NCI-H82 (cell line): ENCODE measurements at places on chromosomes 13 and 19.

DNA sequence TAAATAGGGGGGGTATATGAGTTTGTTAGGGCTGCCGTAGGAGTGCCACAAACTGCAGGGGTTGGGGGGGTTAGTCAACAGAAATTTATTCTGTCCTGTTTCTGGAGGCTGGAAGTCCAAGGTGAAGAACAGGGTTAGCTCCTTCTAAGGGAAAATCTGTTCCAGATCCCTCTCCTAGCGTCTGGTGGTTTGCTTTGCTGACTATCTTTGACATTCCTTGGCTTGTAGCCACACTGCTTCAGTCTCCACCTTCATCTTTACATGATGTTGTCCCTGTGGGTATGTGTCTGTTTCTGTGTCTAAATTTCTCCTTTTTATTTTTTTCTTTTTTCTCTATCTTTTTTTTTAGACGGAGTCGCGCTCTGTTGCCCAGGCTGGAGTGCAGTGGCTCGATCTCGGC, 8.1 kb upstream of the ICAM1 start:
- DNase-seq, result no peak

DNA sequence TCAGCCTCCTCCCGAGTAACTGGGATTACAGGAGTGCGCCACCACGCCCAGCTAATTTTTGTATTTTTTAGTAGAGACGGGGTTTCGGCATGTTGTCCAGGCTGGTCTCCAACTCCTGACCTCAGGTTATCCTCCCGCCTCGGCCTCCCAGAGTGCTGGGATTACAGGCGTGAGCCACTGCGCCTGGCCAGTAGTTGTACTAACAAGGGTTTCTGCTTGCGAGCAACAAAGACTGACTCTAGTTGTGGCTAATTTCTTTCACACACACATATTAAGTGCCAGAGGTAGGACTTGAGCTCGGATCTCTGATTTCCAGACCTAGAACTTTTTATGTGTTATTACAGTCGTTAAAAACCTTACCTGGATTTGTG, 635 bp upstream of the PCCA start:
- peak; percentile 53 for DNase-seq

DNA sequence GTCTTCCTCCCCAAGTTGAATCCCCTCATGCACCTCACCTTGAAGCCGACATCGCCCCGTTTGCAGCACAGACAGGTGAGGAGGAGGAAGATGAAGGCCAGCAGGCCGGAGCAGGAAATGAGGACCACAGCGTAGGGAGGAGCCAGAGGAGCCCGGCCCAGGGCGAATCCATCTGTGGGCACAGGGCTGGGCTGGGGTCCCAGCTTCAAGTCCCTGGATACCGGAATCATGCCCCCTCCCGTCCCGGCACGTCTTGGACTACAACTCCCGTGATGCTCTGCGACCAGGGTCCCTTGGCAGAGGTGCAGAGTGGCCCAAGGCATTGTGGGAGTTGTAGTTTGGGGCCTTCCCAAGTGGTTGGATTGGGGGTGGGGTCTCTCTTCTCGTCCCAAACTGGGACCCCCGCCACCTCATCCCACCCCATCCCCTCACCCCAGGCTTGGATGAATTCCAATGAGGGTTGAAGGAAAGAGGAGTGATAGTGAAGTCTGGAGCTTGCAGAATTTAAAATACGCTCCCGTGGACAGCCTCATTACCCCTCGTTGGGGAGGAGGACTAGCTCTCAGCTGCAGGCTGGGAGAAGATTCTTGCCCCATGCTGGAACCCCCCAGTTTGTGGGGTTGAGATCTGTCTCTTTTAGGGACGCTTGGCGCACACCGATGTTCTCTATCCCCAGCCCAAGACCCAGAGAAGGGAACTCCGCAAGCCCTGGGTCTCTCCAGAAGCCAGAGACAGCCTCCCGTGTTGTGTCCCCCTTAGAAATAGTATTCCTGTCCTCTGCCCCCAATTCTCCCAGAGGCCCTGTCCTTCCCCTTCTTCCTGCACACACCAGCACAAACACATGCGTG, 990 bp downstream of the LMTK3 start:
- DNase-seq, result peak; percentile 86

DNA sequence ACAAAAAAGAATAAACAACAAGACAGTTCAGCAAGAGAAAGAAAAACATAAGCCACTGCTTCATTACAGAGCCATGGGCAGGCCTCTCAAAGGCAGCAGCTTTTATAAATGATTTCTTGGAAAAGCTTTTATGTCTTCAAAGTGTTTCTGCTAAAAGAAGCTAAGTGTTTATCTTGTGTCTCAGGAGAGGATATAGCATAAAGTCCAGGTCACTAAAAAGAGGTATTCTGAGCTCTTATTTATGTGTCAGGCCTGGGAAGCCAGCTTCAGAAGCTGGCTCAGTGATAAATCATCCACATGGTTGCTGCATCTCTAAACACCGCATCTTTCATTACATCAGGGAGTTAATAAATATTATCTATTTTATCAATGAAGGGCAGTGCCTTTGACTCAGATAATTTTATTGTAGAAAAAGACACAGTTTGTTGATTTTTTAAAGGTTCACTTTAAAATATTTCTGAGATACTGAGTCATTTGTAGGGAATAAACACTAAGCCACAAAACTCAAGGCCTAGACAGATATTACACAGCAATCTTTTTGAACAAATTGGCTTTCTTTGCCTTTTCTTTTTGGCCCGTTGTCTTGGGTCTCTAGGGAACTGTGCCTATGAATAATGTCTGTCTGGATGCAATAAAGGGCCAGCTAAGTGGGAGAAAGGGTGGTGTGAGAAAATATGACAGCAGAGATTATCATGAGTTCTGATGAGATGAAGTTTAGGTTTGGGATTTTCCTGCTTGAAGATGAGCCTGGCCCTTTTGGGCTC, 1086.6 kb downstream of the UQCRFS1 start:
- no peak for DNase-seq

GRCh38 chr19:38852231-38853044, 2.7 kb upstream of the HNRNPL start:
- DNase-seq, result peak; percentile 66

- DNase-seq, result peak; percentile 30
These were observed 759.0 kb downstream of the SLITRK6 start for GRCh38 chr13:85040215-85040614.

DNA sequence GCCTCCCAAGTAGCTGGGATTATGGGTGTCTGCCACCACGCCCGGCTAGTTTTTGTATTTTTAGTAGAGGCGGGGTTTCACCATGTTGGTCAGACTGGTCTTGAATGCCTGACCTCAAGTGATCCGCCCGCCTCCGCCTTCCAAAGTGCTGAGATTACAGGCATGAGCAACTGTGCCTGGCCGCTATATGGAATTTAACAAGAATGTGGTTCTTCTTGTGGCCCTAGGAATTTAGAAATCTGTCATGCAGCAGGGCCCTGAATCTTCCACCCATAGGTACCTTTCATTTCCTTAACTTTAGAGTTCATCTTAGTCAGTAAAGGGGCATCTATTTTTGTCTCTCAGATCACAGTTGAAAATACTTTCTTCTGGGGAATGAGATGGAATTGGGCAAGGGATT, 25.6 kb upstream of the NDFIP2 start:
- DNase-seq, result no peak

DNA sequence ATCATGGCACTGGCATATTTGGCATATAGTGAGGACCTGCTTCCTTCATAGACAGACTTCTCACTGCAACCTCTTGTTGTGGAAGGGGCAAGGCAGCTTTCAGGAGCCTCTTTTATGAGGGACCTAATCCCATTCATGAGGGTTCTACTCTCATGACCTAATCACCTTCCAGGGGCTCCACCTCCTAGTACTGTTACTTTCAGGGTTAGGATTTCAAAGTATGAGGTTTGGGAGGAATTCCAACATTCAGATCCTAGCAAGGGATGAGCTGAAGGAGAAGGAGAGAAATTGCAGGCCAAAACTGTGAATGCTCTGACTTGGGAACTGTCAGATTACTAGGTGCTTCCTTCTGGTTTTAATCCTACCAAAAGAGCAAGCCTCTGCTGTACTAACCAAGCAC, 87.8 kb downstream of the LMO7 start:
- no peak for DNase-seq
